ENCODE measurements at places on chromosomes 13 and 19. TPM values are rescaled to one million over a fixed set of nuclear protein-coding genes. Genes with fewer than 3 reads are reported as not detected.
A peak's percentile ranks its signal among the peaks of the same experiment; 100 is the strongest.

ZNF880 gene
- polyA plus RNA-seq, result 23.0 TPM

LINGO3 gene
- not detected for polyA plus RNA-seq

MEX3D gene
- polyA plus RNA-seq, result 27.2 TPM

CFD gene
- polyA plus RNA-seq, result 5.7 TPM

ZNF560 gene
- 0.80 TPM for polyA plus RNA-seq

SLC25A23 gene
- 76.7 TPM for polyA plus RNA-seq

STAP2 gene
- 14.7 TPM for polyA plus RNA-seq

ZNF20 gene
- 7.3 TPM for polyA plus RNA-seq

SLC7A10 gene
- polyA plus RNA-seq, result 0.42 TPM

- DNase-seq, result no peak
Measured at GRCh38 chr13:47929156-47929555, 71.9 kb downstream of the SUCLA2 start.

DNA sequence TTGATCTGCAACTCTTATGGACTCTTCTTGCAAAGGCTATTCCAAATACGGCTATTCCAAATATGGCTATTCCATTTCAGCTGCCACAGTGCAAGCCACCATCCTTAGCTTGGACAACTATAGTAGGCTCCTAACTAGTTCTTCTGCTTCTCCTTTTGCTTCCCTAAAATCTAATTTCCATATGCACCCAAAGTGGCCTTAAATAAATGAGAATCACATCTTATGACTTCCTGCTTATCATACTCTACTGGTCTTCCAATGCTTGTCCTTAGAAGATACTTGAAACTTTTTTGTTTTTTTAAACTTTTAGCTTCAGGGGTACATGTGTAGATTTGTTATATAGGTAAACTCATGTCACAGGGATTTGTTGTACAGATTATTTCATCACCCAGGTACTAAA lies 4.9 kb downstream of the UCHL3 start:
- no peak for DNase-seq

- DNase-seq, result no peak
Measured at GRCh38 chr13:79671420-79671819, 190.5 kb downstream of the NDFIP2 start.

- DNase-seq, result no peak
Measured at GRCh38 chr13:30908416-30908980, 2.4 kb downstream of the MEDAG start.

DNA sequence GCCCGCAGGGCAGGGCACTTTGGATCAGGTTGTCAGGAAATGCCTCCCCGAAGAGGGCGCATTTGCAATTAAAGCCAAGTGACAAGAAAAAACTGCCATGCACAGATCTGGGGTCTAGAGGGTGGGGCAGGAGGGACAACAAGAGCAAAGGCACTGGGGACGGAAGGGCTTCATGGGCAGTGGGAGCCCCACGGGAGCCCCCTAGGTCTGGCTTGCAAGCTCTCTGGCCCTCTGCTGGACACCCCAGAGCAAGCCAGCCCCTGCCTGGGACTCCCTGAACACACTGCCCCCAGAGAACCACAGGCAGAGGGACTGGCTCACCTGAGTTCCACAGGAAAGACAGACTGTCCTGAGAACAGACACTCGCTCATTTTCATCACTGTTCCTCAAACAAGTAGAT lies 30.2 kb upstream of the C19orf12 start:
- DNase-seq, result no peak

DNA sequence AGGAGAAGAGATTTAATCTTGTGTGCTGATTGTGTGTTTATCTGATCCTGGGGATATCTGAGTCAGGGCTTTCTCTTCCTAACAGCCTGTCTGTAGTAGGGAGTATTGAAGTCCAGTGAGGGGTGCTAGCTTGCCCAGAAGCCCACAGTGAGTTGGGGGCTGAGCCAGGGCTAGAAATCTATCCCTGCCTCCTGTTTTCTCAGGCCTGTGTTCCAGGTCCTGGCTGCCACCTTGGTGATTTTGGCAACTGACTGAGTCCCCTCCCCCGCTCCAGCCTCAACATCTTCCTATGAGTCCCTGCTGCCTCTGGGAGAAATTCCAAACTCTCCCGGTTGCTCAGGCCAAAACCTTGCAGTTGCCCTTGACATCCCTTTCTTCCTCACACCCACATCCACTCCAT lies 7.7 kb upstream of the NOVA2 start:
- no peak for DNase-seq

DNA sequence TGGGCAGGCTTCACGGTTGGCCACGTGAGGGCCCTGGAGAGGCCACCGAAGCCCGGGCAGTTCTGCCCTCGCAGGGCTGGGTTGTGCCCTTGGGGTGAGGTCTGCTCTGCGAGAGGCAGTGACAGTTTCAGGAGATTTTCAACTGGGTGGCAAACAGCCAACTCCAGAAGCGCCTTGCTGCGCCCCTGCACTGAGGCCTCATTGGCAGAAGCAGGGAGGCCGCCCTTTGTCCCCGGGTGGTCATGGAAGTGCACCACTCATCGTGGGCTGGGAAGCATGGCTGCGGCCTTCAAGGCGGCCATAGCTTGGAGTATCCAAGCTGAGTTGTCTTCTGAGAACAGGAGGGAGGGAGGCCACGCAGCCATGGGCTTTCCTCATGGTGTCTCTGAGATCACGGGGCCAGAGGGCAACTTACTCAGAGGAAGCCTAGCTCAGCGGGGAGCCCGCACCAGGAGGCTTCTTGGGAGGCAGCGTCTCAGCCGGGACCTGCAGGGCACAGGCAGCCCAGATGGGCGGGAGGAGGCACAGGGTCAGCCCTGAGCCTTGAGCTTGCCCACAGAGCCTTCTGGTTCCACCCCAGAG lies 14.8 kb downstream of the PLEKHJ1 start:
- no peak for DNase-seq

DNA sequence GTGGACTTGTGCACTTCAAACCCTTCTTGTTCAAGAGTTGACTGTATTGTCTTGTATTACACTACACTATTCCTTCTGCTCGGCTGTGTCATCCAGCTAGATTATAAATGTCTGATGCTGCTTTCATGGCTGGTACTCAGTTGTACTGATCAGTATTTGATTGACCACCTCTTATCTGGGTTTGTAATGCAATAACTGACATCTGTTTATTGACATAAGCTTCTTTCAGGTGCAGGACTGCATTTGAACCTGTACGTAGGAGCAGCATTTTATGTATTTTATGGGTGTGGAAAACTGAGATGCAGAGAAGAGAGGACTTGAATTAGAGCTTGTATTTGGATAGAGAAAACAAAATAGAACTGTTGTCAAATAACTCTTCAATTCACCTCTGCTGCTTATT lies 309.2 kb downstream of the FGF9 start:
- no peak for DNase-seq

DNA sequence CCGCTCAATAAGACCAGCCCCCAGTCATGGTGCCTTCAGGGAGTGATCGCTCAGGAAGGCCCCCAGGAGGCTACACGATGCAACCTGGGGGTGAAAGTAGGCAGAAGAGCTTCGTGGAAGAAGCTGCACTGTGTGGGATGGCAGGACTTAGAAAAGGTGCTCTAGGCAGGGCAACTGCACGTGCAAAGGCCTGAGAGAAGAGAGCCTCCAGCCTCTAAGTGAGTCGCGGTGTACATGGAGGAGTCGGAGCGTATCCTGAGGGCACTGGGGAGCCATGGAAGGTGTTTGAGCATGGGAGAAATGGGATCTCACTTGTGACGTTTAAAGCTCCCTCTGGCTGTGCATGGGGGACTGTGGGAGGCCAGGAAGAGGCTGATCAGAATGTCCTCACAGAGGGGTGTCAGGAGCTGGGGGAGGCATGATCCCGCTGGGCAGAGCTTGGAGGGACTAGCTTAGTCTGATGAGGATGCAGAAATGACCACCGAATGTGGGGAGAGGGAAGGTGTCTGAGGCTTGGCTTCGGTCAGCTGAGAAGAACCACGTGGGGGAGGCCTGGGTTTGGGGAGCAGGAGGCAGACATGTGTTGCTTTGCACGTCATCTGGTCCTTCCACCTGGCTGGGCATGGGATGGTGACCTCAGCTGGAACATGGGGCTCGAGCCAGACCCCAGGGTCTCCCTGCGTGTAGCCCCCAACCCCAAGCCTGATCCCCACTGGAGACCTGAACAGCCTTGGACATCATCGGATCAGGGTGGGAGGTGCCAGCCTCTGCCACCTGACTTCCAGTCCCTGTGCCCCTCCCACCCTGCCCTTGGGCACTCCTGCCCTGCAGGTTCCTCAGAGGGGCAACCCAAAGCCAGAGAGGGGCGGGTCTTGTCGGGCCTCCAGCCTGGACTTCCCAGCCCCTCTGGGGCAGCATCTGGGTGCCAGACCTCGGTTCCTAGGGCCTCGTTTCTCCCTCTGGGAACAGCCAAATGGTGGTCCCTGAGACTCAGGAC lies 1.1 kb downstream of the APC2 start:
- DNase-seq, result no peak

DNA sequence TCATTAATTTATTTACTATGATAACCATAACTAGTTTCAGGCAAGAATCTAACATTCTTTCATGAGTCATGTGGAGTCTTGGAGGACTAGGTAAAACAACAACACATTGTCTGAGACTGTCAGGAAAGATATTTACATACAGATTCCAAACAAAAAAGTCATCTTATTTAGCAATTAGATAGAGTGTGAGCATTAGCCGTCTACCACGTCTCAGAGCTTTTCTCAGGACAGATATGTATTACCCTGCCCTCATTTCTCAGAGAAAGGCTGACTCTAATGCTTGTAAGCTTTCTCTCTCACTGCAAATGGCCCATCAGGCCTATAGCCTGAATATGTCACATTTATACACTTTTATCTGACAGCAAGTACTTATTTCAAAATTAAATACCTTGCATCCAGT lies 312.1 kb upstream of the PCDH20 start:
- DNase-seq, result no peak

GRCh38 chr13:34421347-34421719 lies 520.7 kb upstream of the NBEA start:
- DNase-seq, result no peak

DNA sequence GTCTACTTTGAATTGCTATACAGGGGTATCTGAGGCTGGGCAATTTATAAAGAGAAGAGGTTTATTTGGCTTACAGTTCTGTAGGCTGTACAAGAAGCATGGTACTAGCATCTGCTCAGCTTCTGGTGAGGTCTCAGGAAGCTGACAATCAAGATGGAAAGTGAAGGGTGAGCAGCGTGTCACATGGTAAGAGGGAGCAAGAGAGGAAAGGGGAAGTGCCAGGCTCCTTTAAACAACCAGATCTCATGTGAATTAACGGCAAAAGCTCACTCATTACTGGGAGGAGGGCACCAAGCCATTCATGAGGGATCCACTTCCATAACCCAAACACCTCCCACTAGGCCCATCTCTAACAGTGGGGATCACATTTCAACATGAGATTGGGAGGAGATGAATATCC lies 222.4 kb downstream of the TDRD3 start:
- no peak for DNase-seq

DNA sequence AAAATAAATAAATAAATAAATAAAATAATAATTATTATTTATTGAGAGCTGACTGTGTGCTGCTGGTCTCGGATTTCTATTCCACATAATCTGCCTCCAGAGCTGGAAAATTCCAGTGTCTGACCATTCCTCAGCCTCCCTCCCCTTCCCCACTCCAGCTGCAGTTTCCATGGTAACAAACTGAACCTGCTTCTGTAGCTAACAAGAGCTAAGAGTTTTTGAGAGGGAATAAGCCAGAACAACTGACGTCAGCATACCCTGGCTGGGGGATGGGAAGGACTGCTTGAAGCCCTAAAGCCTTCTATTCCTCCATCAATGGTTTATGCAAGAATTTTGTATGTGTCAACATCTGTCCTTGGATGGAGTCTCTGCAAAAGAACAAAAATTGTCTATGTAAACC lies 26.0 kb upstream of the PEG3 start:
- peak; percentile 54 for DNase-seq

DNA sequence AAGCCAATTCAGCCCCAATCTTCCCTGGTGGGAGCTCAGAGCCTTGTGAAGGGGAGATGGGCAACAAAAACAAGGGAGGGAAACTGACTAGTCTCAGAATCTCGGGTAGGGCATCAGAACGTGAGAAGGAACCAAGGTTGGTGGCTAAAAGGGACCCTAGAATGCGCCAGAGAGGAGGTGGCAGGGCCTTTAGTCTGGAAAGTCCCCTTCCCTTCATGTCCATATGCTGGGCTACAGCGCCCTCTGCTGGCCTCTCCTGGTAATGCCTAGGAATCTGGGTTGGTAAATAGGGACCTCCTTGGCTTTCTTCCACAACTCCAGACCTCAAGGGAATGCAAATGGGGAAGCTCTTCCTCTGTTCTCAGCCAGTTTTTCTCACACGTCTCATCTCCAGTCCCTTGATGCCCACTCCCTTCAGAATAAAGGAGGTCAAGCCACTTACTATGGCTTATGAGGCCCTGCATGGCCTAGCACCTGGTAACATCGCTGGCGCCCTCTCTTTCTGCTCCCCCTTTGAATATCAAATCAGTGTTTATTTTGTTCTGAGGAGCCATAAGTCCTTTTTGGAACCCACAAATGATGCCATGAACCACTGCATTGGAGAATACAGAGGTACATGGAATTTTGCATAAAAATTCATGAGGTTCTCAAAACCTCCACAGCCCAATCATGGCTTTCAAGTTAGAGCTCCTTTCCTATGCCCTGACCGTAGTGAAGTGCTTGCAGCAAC lies 1.4 kb upstream of the CCDC97 start:
- peak; percentile 85 for DNase-seq

DNA sequence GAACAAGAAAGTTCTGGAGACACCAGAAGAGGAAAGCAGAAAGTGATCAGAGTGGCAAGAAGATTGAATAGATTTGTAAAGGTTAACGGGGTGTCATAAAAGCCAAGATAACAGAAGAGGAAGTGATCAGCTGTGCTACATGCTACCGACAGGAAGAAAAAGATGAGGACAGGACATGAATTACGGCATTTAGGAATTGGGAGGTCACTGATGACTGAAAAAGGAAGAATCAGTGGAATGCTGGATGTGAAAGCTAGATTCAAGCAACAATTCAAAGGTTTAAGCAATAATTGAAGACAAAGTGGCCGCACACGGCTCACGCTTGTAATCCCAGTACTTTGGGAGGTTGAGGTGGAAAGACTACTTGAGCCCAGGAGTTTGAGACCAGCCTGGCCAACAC lies 15.1 kb downstream of the ZNF160 start:
- no peak for DNase-seq

- DNase-seq, result no peak
Measured at GRCh38 chr13:40141859-40142555, 486.5 kb downstream of the COG6 start.

- no peak for DNase-seq
Measured at GRCh38 chr13:31242367-31242766, 42.6 kb downstream of the B3GLCT start.

DNA sequence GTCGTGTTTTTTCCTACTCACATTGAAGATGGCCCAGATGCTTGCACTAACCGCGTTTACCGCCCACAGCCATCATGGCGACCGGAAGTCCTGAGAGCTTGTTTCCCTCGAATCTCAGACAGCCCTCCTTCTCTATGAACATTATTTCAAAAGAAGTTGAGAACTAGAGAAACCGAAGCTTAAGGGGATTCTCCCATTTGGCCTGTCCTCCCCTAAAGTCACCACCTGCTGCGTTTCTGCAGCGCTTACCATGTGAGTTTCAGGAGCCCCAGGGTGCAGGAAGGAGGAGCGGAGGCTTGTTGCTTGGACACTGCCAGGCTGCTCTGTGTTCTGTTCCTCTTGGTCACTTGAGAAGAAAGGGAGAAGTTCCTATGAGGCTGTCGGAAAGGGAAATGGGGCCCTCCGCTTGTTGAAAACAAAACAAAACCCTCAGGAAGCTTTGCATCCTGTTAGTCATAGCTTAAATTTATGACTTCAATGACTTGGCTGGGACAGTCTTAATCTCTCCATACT lies 6.2 kb downstream of the CARD8 start:
- no peak for DNase-seq

GRCh38 chr13:42477596-42478190 lies 96.3 kb upstream of the TNFSF11 start:
- no peak for DNase-seq

GRCh38 chr13:39250440-39250839 lies 212.2 kb downstream of the NHLRC3 start:
- no peak for DNase-seq

All from right renal pelvis (tissue), 4 donors.